ENCODE measurements at places on chromosomes 5 and 9. TPM values are rescaled to one million over a fixed set of nuclear protein-coding genes. Genes with fewer than 3 reads are reported as not detected.

The SH2D3C gene
- not detected for total RNA-seq

The SLC25A48 gene
- total RNA-seq, result not detected

The NTNG2 gene
- total RNA-seq, result under 0.01 TPM

The FLT4 gene
- total RNA-seq, result under 0.01 TPM

The MEIKIN gene
- total RNA-seq, result not detected

The TRAPPC13 gene
- 21.6 TPM for total RNA-seq

The KIF20A gene
- under 0.01 TPM for total RNA-seq

The MSH3 gene
- 11.8 TPM for total RNA-seq

The GDA gene
- 1.8 TPM for total RNA-seq

The ASPN gene
- not detected for total RNA-seq

The FRMPD1 gene
- total RNA-seq, result under 0.01 TPM

The PARP8 gene
- total RNA-seq, result 14.5 TPM
